ENCODE measurements at places on chromosomes 6 and 20. TPM values are rescaled to one million over a fixed set of nuclear protein-coding genes. Genes with fewer than 3 reads are reported as not detected.

- no peak for DNase-seq
Observed at GRCh38 chr6:786946-787763, 94.2 kb upstream of the EXOC2 start.

DNA sequence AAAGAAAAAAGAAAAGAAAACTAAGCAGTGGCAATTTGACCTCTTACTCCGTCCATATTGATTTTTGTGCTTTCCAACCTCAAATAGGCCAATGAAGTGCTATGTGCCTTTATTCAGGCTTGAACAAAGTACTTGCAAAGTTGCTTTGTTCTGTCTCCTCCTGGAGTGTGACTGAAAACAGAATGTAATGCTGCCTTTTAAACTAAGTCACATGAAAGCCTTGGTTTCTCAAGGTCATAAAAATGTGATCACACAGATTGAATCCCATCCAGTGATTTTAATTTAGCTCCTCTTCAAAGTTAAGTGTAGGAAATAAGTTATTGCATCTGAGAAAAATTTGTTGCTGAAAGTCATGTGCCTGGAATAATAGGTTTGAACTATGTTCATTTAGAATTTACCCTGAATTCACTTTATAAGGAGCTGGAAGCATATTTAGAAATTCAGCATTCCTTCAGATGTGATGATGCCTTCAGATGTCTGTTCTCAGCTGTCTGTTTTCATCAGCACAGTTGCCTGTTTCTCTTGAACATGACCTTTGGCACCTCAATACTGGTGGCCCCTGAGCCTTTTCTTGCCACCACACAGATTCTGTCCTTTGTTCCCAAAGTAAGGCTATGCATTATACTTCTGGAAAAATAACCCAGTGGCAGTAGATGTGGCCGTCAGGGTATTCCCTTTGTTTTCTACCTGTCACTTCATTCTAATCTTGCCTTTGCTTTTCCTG lies 48.8 kb downstream of the KIZ start:
- DNase-seq: no peak

DNA sequence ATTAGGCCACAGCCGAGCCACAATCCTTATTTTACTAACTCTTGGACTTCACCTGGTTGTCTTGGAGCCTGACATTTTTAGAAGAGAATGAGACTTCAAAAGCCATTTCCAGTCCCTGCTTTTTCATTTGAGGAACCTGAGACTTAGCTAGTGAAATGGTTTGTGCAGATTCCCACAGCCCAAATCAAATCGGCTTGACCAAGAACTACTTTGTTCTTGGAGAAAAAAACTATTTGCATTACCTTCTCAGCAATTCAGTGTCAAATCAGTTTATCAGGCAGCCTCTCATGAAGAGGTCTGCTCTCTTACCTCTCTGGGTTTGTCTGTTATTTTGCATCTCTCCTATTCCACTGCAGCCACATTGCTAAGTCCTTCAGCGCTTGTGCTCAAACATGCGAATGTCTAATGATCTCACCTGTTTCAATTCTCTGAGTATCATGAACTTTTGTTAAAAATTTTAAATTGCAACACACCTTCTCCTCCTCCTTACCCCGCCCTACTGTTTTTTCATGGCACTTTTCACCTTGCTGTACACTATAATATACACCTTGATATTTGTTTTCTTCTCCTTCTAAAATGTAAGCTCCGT lies 573 bp upstream of the IFNGR1 start:
- DNase-seq: no peak

The CLIC5 gene
- 0.47 TPM for total RNA-seq

- no peak for DNase-seq
Observed at GRCh38 chr6:84460491-84460890, 233.0 kb upstream of the CEP162 start.

The SLC25A27 gene
- total RNA-seq: 30.7 TPM

The ANKRD60 gene
- total RNA-seq: not detected

GRCh38 chr20:51404297-51405060 lies 138.0 kb downstream of the NFATC2 start:
- DNase-seq: no peak

DNA sequence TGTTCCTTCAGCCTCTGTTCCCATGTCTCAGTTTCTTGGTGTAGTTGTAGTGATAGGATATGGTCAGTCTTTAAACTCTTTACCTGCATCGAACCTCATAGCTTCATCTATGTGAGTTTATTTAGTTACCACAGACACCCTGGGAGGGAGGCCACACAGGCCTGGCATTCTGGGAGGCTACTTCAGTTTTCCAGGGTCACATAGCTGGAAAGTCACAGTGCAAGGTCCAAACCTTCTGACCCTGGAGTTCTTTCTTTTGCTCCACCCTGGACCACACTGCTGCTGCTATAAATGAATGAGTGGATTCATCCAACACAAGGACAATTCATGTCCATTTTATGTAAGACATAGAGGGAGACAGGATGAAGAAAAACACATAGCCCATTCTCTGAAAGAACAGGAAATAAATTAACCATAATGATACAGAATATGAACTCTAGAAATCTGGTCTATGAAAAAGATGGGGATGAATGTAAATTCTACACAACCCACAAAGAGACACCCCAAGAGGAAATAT lies 60.8 kb downstream of the LAMA4 start:
- DNase-seq: no peak

- no peak for DNase-seq
Observed at GRCh38 chr20:46670585-46671584, 18.4 kb downstream of the TP53RK start.

- no peak for DNase-seq
Observed at GRCh38 chr6:111265842-111266241, 178.5 kb downstream of the SLC16A10 start.

GRCh38 chr6:11424395-11425034 lies 113.0 kb upstream of the TMEM170B start:
- DNase-seq: no peak

DNA sequence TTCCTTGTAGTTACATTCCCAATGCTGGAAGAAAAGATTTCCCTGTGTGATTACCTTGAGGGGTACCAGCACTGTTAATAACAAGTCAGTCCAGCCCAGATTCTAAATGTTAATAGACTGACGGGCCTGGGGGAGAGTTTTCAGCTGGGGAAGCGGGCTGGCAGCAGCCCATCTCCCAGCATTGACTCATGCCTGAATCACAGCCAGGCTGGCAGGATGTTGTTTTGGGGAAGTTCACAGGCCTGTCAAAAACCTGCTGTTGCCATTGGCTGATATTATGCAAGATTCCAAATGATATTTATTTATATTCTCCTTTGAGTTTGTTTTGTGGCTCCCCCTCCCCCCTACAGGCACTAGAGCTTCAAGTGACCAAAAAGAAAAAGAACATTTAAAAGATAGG lies 213.9 kb upstream of the CNR1 start:
- DNase-seq: peak; percentile 53

DNA sequence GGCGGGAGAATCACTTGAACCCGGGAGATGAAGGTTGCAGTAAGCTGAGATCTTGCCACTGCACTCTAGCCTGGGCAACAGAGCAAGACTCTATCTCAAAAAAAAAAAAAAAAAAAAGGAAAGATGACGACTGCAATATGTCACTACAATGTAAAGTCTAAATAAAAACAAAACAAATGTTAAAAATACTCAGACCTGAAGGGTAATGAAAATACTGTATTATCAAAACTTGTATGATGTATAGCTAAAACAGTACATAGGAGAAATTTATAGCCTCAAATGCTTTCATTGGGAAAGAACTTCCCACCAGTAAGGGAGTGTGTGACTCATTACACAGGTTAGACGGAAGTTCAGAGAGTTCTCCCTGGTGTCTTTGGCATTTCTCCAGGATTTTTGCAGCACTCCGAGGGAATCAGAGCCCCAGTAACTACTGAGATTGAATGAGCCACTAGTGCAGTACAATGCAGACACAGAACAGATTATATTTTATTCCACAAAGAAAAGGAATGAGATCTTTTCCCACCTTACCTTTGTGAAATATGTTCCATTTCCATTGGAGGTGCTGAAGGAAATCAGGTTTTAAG lies 12.5 kb upstream of the RALGAPB start:
- no peak for DNase-seq

DNA sequence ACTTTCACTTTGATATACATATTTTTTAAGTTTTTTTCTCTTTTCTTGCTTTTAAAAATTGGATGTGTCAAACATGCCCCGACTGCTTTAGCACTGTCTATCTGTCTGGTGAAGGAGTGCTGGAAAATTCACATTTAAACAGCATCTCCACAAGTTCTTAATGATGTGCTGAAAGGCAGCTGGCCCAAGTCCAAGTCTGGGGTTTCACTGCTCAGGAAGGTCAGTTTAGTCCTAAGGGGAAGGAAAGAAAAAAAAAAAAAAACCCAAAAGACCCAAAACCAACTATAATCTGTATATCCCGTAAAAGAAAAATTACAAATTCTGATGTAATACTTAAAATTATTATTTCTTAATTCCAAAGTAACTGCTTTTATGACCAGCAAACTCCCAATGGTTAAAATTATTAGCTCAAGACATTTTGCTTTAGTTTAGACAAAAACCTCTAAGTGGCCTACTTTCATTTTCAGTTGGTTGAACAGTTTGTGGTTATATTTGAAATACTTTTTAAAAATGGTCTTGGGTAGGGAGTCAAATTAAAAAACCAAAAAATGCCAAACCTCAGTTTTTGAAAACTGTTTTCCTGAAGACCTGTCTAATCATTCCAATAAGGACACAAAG lies 79.5 kb upstream of the PREP start:
- DNase-seq: no peak

- DNase-seq: no peak
Observed at GRCh38 chr6:39543095-39543494, 182.1 kb downstream of the KIF6 start.

- DNase-seq: no peak
Observed at GRCh38 chr6:11563793-11564192, 26.2 kb downstream of the TMEM170B start.

- no peak for DNase-seq
Observed at GRCh38 chr6:119226089-119226488, 123.5 kb downstream of the MAN1A1 start.

GRCh38 chr6:87723170-87724078 lies 21.4 kb upstream of the AKIRIN2 start:
- DNase-seq: peak; percentile 59

DNA sequence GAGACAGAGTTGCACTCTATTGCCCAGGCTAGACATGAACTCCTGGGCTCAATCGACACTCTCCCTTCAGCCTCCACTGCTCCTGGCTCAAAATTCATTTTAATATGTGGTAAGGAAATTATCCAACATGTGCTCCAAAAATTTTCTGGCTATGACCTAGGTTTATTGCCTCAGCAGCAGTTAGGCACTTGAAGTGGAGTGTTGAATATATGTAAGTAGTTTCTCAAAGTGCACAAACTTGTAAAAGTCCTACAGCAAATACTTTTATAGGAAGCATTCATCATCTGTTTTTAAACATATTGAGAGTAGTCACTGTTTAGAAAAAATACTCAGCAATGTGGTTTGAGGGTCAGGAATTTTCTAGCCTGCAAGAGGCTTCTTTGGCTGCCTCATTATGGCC lies 13.2 kb downstream of the FILIP1 start:
- no peak for DNase-seq

- DNase-seq: no peak
Observed at GRCh38 chr6:62999796-63000195, 211.5 kb upstream of the FKBP1C start.

DNA sequence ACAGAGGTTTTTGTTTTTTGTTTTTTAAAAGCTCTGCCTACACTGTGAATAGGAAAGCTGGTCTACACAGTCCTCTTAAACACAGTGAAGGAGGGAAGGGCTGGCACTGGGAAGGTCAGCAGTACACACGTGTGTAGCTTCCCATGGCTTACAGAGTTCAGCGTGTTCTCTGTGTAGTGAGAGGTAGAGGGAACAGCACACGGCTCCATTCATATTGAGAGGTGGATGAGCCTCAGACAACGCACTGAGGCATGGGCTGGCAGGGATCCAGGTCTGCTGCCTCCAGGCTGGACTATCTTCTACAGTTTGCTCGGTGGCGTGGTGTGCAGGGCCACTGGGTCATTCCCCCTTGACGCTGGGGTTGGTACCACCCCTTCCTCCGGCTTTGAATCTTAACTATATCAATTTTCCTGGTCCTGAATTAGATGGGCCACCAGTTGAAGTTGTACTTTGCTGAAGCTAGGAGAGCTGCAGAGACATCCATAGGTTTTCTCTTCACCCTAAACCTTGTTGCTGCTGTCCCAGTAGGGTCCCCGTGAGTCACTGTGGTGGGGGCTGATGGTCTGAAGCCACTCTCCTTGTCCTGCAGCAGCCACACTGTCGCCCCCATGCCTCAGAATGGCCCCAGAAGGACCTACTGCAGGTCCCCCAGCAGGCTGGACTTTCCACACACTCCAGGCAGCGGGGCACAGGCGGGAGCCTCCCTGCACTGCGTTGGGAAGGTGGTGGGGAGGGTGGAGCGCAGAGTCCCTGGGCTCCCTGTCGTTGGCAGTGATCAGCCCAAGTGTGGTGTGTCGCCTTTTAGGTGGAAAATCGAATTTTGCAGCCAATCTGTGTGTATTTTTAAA lies 2.0 kb downstream of the ARFGAP1 start:
- DNase-seq: no peak

DNA sequence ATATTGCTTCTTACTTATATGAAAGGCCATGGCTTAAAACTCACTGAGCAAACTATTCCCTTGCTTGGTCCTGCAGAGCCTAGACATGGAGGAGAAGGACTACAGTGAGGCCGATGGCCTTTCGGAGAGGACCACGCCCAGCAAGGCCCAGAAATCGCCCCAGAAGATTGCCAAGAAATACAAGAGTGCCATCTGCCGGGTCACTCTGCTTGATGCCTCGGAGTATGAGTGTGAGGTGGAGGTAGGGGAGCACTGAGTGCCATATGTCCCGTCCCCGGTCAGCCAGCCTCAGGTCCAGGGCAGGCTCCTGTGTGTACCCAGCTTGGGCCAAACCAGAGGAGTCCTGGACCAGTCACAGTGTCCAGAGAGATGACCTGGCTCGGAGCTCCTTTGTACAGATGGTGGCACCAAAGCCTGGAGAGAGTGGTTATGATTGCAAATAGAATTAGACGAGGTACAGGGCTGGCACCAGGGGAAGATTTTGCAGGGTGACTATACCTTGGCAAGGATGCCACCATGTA lies 21.0 kb downstream of the EPB41L1 start:
- no peak for DNase-seq

The WFDC13 gene
- total RNA-seq: not detected

DNA sequence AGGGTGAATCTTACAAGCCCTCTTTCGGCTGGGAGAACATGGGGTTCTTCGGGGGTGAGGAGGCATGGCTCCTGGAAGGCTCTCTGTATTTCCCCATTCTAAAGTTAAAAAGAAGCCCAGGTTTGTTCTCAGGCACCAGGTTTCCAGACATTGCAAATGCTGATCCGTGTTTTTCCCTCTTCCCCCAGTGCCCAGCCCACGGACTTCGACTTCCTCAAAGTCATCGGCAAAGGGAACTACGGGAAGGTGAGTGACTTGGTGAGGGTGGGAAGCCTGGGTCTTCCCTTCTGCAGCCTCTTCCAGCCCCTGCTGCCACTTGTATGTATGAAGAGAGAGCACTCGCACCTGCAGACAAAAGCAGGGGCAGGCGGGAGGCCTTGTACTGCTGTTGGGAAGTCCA lies 8.7 kb downstream of the SGK2 start:
- DNase-seq: no peak

The AKIRIN2 gene
- total RNA-seq: 68.8 TPM

The GPLD1 gene
- total RNA-seq: 12.6 TPM

DNA sequence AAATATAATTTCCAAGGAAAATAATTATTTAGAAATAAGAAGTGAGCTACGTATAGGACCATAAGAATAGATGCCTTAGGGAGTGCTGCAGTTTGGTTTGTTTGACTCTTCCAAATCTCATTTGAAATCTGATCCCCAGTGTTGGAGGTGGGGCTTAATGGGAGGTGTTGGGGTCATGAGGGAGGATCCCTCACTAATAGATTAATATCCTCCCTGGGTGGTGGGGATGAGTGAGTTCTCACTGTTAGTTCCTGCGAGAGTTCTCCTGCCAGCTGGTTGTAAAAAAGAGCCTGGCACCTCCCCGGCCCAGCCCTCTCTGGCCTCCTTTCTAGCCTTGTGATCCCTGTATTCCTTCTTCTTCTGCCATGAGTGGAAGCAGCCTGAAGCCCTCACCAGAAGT lies 69.3 kb downstream of the RCAN2 start:
- DNase-seq: no peak
